ENCODE measurements at places on chromosomes 2 and 18.

DNA sequence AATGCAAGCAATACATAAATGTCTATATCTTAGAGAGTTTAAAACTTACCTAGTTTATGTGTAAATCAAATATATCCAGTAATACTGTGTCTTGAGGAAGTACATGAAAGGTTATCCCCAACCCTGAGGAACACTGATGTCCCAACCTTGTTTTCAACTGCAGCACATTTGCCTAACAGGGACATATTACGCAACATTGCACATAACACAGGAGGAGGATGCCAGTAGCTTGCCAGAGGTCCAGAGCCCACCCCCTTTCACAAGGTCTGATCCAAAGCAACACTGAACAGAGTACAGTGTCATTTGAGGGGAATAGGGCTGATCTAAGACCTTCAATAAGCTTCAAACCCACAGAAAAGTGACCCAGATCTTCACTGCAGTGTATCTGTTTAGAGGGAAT lies 678.5 kb downstream of the ARHGAP15 start:
- no peak for DNase-seq

- DNase-seq, result no peak
These were observed 36.8 kb downstream of the DRC1 start for GRCh38 chr2:26438526-26438925.

DNA sequence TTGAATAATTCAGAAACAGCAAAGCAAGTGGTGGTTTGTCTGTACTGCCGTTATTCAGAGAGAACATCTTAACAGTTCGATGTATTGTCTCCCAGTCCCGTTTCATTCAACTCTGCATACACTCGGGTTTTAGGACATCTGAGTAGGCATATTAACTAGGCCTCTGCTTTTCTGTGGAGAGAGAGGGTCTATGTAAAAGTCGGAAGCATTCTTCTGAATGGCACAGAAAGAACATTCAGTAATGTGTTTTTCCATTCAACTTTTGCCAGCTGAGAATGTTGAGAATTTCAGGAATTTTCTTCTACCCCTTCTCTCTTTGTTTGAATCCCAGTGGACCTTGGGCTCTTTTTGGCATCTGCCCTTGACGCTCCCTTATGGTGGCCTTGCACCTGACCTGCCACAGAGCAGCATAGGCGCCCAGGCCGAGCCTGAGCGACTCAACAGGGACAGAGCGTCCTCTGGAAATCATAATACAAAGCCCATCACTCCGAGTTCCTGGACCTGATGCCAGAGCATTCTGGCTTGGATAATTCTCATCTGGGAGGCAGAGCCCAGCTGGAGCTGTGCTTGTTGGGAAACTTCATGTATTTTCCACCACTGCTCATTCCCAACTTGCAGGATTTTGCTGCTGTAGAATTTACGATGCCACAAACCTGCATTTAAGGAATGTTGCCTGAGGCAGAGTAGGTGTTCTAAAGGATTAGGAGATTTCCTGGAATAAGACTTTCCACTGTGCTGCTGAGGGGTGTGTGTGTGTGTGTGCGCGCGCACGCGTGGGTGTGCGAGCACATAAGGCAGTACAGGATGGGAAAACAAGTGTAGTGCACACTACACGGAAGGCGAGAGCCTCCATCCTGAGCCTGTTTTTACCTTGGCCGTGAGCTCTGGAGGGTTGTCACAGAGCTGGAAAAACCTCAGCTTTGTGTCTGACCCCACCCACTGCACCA lies 77.2 kb upstream of the TXNDC2 start:
- peak; percentile 72 for DNase-seq

DNA sequence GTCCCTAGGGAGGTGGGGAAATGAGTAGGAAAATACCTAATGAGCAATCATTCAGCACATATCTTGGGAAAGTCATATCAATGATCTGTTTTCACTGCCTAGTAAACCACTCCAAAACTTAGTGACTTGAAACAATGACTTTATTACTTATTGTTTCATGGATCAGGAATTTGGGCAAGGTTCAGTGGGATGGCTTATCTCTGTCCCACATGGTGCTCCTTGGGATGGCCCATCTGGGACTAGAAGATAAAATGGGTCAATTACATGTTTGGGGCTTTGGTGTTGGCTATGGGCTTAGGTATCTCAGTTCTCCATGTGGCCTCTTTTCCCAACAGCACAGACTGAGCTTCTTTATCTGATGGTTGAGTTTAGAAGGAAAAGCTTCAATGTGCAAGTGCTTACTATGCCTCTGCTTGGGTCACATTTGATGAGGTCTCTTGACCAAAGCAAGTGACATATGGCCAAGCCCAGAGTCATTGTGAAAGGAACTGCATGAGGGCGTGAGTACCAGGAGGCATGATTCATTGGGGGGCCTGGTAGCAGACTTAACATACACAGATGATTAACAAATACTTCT lies 218.1 kb upstream of the TNP1 start:
- DNase-seq, result no peak

Measured in left hindlimb (tissue), 1 donor.